ENCODE measurements at places on chromosomes 1 and 21.
A peak's percentile ranks its signal among the peaks of the same experiment; 100 is the strongest.

GRCh38 chr1:41322835-41323234, 38.4 kb upstream of the FOXO6 start:
- peak; percentile 41 for DNase-seq

GRCh38 chr1:180670681-180671080, 38.9 kb downstream of the XPR1 start:
- no peak for DNase-seq

DNA sequence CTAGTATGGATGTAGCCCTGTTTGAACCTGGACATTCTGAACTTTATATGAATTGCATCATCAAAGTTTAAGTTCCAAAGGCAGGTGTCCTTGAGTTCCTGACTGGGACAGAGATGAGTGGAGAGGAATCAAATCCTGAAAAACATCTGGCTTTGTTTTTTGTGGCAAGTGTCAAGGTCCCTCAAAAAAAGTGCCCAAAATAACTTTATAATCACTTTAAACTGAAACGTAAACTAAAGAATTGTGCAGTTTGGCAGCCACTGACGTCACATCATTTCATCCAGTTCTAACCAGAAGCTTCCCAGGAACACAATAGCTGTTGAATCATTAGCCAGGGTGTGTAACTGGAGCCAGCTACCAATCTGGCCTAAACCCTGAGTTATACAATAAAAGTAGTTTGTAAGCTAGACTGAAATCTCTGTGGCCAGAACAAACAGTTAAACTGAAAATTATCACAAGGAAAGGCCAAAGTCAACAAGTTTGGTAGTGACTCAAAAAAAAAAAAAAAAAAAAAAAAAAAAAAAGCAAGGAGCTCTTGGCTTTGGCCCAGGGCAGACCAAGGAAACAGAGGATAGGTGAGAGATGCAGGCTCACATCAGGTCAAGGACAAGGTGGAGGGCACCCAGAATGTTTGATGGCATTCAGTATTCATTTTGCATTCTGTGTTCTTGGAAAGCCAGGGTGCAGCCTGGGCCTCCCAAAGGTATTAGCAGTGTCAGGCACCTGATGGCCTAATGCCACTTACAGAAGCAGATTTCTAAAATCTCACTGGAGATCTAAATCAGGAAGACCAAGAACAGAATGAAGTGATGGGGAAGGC, 74.3 kb downstream of the TNFSF18 start:
- DNase-seq = no peak

GRCh38 chr1:1540090-1540817, at the start of gene TMEM240:
TSS of gene TMEM240 (minus strand) at chr1:1540624. CDS start at chr1:1540346, 278 bp downstream.
- DNase-seq = peak; percentile 88

DNA sequence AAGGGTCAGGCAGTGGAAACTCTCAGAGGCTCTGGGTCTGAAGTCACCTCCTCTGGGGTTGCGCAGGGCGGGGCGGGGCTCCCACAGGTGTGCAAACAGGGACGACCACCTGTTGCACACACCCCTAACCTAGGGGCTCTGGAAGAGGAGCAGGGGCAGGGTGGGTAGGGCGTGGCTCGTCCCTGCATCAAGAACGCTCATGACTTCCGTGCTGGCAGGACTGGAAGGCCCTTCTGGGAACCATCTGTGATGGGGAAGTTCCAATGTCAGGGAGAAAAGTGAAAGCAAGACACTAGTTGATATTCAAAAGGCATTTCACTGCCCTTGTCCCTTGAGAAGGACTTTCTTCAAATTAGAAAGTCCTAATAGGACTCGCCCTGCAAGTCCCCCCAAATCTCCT, 22.1 kb upstream of the CLSTN1 start:
- DNase-seq = no peak

DNA sequence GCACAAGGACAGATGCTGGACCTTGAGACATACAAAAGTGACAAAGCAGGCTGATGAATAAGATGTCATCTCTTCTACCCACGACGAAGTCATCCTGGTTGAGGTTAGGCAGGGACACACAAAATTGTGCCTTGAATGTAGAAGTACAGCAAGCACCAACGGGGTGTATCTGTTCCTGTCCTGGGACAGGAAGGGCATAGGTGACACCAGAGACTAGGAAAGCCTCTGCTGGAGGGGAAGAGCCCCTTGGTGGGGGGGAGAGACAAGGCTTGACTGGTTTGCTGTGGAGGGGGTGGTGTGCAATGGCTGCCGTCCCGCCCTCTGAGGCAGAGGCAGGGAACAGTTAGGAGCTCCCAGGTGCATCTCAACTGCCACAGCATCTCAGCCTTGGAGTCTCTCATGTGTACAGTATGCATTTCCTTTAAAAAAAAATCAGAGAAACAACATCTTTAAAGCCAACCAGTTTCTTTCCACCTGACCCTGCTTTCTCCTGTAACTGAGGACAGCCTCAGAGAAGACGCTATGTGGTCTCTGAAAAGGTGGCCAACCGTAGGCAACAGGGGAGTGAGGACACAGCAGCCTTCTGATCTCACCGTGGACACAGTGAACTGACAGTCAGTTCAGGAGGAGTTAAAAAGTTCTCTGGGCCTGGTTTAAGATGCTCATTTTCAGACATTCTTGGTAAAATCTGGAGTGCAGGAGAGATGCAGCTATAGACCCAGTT, 17.7 kb upstream of the GFI1 start:
- DNase-seq = no peak

- DNase-seq = no peak
Observed at GRCh38 chr1:38891753-38892152, 10.4 kb upstream of the GJA9 start.

GRCh38 chr1:243528459-243529121, 272.7 kb downstream of the SDCCAG8 start:
- no peak for DNase-seq

DNA sequence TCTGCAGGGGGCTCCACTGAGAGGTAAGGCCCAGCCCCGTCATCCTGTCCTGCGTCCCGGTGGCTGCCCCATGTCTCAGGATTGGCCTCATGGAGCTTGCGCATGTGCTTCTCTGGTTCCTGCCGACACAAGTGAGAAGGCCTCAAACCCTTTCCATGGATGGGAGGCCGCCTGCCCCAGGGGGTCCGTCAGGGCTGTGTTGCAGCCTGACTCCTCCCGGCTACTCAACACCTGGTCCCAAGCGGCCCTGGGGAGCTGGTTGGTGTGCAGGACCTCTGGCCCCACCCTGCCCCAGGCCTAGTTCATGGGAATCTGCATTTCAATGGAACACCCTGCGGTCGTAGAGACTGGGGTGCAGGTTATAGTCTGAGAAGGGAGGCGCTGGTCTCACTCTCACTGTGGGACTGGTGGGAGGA, 21.1 kb upstream of the PDE9A start:
- no peak for DNase-seq

DNA sequence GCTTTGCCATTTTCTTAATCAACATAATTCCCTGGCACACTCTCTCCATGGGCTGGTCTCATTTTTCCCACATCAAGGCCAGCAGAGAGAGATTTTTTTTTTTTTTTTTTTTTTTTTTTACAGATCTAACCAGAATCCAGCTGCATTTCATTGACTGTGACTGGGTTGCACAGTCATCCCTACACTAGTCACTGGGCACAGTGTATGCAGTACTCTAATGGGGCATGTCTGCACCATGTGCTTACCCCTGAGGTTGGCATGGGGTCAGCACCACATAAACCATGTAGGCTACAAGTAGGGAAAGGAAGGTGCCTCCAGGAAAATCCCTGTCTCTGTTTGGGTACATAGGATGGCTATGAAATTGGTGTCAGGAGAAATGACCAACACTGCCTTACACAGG, 64.1 kb upstream of the LRP8 start:
- DNase-seq = no peak

- peak; percentile 77 for DNase-seq
Observed at GRCh38 chr1:12230549-12231275, 882 bp downstream of the VPS13D start.

GRCh38 chr1:206471415-206471801, 1.1 kb downstream of the IKBKE start:
- DNase-seq = no peak

DNA sequence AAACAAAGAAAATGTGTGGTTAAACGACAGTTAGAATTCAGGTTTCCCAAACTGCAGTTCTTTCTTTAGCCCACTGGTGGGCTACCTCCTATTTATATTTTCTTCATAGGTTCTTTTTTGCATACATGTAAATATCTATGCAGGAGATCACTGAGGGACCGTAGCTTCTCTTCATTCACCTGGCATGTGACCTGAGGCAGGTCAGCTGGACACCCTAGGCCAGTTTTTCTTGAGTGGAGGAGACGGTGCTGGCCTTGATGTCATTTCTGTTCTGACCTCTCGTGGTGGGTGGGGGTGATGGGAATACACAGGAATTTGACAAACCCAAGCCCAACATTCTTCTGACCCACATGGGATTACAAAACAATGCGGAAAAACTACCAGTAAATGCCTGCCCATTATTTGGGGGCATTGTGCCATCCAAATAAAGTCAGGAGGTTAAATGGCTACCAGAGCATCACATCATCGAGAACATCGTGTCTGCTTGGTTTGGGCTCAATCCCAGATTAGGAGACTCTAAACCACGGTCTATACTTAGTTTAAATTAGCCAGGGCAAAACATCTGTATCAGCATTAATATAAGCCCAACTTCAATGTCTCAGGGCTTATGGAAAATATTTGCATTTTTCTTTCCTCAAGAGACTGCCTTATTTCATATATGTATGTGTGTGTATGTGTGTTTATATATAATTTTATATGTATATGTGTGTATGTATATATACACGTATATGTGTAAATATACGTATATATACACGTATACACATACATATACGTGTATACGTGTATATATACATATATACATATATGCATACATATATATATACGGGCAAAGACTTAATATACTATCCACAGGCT, 7.4 kb upstream of the IRF2BP2 start:
- DNase-seq = no peak

DNA sequence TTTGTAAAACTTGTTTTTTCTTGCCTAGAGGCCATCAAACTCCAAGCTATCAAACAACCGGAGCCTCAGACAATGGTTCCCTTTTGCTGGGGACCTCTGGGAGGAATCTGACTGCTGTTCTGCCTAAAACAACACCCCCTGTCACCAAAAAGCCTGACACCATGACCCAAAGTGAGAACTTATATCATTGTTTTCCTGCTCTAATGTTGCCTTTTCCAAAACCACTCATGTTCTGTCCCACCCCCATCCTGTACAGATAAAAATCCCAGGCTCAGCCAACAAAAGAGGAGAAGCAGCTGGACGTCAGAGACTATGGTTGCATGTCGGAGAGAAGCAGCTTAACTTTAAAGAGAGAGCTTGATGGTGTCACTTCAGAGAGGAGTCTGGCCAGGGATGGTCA, 327.2 kb upstream of the CXADR start:
- no peak for DNase-seq

- DNase-seq = no peak
Observed at GRCh38 chr1:13517193-13517812, 3.5 kb upstream of the LRRC38 start.

DNA sequence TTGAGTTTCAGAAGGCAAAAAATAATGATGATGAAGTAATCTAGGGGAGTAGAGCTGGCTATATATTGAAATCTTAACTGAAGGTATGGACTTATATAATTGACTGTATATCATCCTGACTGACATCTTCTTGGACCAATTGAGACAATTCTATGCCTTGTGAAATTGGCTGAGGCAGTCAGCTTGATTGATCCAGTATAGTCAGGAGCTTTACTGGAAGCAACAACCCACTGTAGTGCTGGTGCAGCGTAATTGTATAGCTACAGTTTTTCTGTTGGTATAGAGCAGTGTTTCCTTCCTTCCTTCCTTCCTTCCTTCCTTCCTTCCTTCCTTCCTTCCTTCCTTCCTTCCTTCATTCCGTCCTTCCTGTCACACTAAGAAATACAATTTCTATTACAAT, 268.0 kb downstream of the NUF2 start:
- DNase-seq = no peak

DNA sequence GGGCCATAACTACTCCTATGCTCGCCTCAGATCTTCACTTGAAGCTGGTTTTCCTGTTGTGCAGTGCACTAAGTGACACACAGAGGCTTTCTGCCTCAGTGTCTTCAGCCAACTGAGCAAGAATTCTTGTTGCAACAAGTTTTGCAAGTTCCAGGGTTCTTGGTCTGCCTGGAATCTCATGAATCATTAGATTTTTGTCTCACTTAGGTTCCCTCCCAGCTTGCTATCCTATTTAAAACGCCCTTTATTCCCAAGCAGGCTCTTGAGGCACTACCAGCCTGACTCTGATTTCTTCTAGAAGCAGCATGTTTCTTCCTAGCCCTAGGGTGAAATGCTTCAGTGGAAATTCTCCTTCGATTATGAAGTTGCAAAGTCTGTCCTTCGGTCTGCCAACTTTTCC, 158.8 kb downstream of the C1orf21 start:
- DNase-seq = no peak

DNA sequence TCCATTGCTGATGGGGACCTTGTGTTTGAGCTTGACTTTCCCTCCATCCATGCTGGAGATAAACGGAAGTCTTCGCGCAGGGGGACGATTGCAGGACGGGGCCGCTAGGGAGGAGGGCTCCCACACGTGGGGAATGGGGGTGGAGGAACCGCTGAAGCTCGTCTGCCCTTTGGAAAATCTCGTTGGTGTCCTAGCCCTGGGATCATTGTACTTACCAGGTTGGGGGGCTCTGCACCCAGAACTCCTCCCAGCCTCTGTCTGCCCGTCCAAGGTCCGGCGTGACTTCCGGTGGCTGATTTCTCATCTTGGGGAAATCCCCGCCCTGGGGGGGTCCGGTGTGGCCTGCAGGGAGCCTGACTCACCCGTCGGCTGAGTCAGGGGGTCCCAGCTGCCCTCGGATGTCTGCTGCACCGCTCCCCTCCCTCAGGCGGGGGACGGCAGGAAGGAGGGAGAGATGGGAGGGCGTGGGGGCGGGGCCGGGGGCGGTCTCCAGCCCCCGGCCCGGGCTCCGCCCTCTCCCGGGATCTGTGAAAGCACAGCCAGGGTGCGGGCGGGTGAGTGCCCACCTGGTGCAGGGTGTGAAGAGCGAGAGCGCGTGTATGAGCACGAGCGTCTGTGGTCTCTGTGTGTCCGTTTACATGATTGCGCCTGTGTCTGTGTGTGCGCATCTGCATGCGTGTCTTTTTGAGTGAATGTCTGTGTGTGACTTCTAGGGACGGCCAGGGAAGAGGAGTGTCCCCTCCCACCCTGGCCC, 35.8 kb downstream of the PIK3CD start:
- DNase-seq = peak; percentile 53

GRCh38 chr1:61268546-61269240, 186.3 kb downstream of the NFIA start:
- DNase-seq = no peak

DNA sequence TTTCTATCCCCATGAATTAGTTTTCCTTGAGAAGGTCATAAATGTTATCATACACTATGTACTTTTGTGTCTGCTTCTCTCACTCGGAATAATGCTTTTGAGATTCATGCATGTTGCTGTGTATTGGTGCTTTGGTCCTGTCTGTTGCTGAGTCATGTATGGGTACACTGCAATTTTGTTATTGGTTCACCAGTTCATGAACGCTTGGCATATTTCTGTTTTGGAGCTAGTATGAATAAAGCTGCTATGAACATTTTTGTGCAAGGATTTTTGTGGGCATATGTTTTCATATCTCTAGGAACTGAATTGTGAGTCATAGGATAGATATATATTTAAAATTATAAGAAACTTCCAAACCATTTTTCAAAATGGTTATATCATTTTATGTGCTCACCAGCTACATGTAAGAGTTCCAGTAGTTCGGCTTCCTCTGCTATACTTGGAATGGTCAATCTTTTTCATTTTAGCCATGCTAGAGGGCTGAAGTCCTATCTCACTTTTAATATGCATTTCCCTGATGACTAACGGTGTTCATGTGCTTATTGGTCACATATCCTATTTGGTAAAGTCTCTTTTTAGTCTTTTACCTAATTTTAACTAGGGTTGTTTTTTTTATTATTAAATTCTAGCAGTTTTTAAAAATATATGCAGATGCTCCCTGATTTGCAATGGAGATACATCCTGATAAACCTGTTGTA, 38.2 kb downstream of the ETS2 start:
- DNase-seq = no peak
